Temporal lobe (tissue), 4 donors: ENCODE measurements at places on chromosomes 16 and 17. TPM values are rescaled to one million over a fixed set of nuclear protein-coding genes. Genes with fewer than 3 reads are reported as not detected.

The RAMP2 gene
- total RNA-seq = 10.1 TPM

The ACE gene
- 4.4 TPM for total RNA-seq

The ERI2 gene
- total RNA-seq = 18.7 TPM

The SOST gene
- total RNA-seq = not detected

The IGF2BP1 gene
- 0.74 TPM for total RNA-seq

The EARS2 gene
- 24.3 TPM for total RNA-seq

The ABCC12 gene
- 0.25 TPM for total RNA-seq

The SULT1A4 gene
- total RNA-seq = 2.0 TPM

The RHBDL3 gene
- total RNA-seq = 0.98 TPM

The CLEC18B gene
- 1.5 TPM for total RNA-seq

The CTRB1 gene
- total RNA-seq = not detected

The GLOD4 gene
- 56.5 TPM for total RNA-seq

The TOM1L1 gene
- 10.1 TPM for total RNA-seq

The ADORA2B gene
- 3.9 TPM for total RNA-seq

The TAC4 gene
- total RNA-seq = not detected

The PSKH1 gene
- 5.9 TPM for total RNA-seq

The CCL5 gene
- total RNA-seq = not detected

The FSCN2 gene
- total RNA-seq = 3.4 TPM

The CCL4L2 gene
- 2.0 TPM for total RNA-seq

The RDM1 gene
- 0.98 TPM for total RNA-seq

The G6PC1 gene
- total RNA-seq = not detected

The CYBC1 gene
- 25.1 TPM for total RNA-seq

The OTOP2 gene
- not detected for total RNA-seq

The SP6 gene
- total RNA-seq = 0.25 TPM

The MCRIP1 gene
- 59.3 TPM for total RNA-seq

The NACA2 gene
- not detected for total RNA-seq

The PMP22 gene
- 9.1 TPM for total RNA-seq

The RNF112 gene
- total RNA-seq = 21.6 TPM

The MIS12 gene
- 11.6 TPM for total RNA-seq

The TMIGD1 gene
- total RNA-seq = not detected

The SPNS2 gene
- total RNA-seq = 7.9 TPM

The GALR2 gene
- not detected for total RNA-seq

The CUEDC1 gene
- 9.1 TPM for total RNA-seq

The KRT33A gene
- total RNA-seq = not detected

The MYADML2 gene
- total RNA-seq = not detected

The TMEM114 gene
- not detected for total RNA-seq
